AG10803 (cell line): ENCODE measurements at places on chromosomes 5 and 9.

GRCh38 chr5:134018154-134018985 lies 13.6 kb upstream of the VDAC1 start:
- no peak for DNase-seq

- no peak for DNase-seq
Observed at GRCh38 chr5:159971931-159972461, 36.9 kb upstream of the TTC1 start.

DNA sequence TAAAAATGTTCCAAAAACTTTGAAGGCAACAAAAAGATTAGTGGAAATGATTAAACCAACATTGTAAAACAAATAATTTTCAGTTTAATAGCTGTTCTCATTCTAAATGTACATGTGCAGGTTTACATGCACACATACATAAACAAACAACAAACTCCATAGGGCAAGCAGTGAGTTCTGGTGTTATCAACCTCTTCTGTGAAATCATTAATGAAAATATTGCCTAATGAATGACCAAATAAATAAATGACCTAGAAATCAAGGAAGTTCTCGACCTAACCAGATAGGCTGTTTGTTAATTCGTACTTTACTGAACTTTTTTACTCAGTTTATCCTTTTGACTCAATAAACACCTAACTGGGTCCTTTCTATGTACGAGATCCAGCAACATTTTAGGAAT lies 165.5 kb upstream of the RORB start:
- DNase-seq: no peak

- no peak for DNase-seq
Observed at GRCh38 chr9:93846349-93846748, 108.8 kb downstream of the BARX1 start.

- DNase-seq: peak; percentile 13
Observed at GRCh38 chr9:14441976-14442651, 128.2 kb upstream of the NFIB start.

DNA sequence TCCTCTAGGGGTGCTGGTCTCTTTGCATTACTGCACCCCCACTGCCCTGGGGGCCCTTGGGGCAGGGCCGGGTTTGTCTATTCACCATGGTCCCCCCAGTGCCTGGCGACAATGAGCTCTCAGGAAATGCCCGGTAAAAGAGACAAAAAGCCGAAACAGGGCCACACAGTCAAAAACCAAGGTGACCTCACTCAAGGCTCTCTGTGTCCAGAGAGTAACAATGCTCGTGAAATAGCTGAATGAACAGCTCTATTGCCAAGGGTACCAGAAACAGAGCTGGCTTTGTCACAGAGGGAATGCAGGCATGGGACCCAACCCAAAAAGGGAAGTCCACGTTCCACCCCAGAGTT lies 16.0 kb downstream of the SH3PXD2B start:
- peak; percentile 38 for DNase-seq

DNA sequence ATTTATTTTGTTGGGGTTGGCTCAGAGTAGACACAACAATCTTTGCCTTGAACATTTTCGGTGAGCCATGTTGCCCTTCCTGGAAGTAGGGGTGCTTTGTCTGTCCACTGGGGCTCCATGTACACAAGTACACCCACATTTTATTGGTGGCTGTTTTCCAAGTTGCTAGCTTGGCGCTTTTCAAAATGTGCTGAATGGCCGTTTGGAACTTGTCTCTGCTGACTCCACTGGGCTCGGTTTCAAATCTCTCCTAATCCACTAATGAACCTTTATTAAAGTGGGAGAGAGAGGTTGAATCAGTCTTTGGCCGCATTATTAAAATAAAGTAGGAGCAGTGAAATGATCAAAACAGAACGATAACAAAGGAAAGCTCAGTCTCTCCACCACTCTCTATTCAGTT lies 64.6 kb upstream of the TAF11L2 start:
- DNase-seq: no peak

DNA sequence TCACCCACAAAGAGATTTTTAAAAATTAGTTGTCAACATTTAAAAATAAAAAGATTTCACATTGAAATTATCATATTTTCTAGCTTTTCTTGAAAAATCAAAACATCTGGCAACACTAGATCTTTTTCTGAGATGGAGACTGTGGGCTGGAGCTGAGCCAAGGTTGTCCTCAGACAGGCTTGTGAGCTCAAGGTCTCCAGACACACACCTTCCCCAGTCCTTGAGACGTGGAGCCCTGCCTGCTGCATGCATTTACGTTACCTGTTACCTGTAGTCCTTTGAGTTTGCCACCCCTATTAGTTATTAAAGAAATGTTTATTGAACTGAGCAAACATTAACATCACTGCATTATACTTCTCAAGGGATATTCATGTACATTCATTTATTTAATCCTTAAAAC lies 87.5 kb upstream of the TLE1 start:
- DNase-seq: no peak

GRCh38 chr5:147426640-147427327 lies 83.1 kb downstream of the DPYSL3 start:
- DNase-seq: no peak

DNA sequence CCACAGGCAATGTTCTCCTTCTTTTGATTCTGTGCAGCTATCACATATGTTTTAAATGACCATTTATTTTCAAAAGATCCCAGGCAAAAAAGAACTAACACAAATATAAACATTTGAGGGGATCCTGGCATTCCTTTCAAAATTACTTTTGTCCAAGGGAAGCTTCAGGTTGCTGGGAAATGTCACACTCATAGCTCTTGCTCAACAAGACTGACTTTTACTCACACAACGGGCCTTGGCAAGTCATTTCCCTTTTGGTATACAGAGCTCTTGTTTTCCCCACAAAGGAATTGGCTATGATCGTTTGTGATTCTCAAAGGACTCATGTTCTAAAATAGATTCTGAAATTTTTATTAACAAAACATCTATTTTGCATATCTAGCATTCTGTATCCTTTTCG lies 4.5 kb upstream of the PALM2AKAP2 start:
- peak; percentile 86 for DNase-seq

GRCh38 chr5:144395704-144396103 lies 225.0 kb downstream of the KCTD16 start:
- DNase-seq: no peak

DNA sequence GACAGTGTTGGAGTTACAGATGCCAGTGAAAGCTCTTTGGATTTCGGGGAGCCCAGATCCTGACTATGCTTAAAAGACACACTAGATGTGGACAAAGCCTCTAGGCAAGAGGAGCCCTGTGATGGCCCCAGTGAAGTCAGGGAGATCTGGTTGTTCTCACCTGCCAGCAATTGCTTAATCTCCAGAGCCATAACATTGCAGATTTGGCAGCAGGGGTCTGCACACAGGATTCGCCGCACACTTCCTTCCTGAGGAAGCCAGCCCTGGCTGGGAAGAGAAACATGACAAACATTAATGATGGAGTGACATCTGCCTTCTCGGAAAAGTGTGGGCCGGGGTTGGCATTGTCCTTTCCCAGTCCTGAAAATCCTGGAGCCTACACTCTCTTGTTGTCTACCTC lies 65.2 kb upstream of the PHF24 start:
- no peak for DNase-seq

GRCh38 chr5:59000211-59000610 lies 417.3 kb downstream of the RAB3C start:
- no peak for DNase-seq

- no peak for DNase-seq
Observed at GRCh38 chr9:101032426-101032825, 3.9 kb downstream of the PLPPR1 start.

GRCh38 chr5:80711938-80712337 lies 57.2 kb upstream of the DHFR start:
- DNase-seq: peak; percentile 9

DNA sequence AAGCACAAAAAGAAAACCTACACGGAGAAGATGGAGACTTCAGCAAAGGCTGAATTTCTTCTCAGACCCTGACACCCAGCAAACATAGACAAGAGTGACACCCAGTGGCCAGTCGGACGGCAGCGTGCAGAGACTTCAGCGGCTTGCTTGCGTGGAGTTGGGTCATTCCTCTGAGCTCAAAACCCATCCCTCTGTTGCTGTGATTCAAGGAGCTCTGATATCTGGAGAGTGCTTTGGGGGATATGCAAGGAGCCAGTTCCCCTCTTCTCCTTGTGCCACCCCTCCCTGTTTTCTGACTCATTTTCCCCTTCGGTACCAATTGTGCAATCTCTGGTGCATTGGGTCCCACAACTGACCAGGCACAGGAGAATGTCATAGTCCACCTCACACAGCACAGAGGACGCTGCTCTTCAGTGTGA lies 27.5 kb downstream of the SH3TC2 start:
- DNase-seq: peak; percentile 76

- no peak for DNase-seq
Observed at GRCh38 chr5:40540301-40540700, 139.4 kb upstream of the PTGER4 start.

DNA sequence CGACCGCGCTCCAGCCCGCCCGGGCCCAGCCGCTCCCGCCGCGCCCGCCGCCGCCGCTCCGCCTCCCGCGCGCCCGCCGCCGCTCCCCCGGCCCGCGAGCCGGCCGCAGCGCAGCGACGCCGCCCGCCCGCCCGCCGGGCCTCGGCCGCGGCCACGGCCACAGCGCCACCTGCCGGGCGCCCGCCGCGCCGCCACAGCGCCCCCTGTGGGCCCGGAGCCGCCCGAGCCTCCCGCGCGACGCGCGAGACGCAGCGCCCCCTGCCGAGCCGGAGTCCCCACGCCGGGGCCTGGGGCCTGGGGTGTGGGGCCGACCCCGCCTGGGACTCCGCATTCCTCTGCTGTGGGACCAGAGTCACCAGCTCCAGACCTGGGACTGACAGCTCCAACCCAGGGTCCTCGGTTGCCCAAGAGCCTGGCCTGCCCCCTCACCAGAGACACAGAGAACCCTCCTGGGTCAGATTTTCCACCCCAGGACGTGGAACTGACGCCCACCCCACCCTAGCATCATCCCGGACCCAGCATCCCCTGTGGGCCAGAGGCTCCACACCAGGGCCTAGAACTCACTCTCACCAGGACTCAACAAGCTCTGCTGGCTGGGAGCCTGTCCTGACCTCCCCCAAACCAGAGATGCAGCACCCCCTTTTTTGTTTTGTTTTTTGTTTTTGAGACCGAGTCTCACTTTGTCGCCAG lies at the start of gene RAPGEF1:
RAPGEF1 (minus strand) TSS at position 118 of the 690 bp plus-strand sequence. CDS start 246 bp downstream, outside the sequence.
- DNase-seq: peak; percentile 35
